Natural killer cell treated with Interleukin-12 subunit alpha and Interleukin-12 subunit beta and Interleukin-15 and Interleukin-18, amount 100 ng/mL, for 72 hours (primary cell): ENCODE measurements at places on chromosomes 3 and 15. TPM values are rescaled to one million over a fixed set of nuclear protein-coding genes. Genes with fewer than 3 reads are reported as not detected.

DNA sequence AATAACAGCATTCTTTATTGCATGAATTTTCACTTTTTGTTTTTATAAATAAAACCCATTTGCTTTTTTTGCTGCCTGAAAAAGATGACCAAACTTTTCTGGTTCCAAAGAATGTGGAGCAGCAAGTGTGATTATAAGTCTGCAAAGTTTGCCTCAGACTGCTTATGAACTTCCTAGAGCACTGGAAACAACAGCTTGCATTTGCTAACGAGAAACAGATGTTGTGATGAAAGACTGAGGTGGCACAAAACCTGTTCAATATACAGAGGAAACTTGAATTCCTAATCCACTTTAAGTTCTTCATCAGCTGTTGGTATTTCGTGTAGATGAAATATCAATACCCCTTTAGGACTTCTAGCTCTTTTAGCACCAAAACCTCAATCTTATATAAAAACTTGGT lies 9.3 kb downstream of the ZPLD1 start:
- no peak overlapping the region for H3K27ac ChIP-seq
- DNase-seq, result no peak
- H3K4me1 ChIP-seq, result no peaks in the 10 kb centered on the region

Gene PAQR5
- not detected for total RNA-seq

DNA sequence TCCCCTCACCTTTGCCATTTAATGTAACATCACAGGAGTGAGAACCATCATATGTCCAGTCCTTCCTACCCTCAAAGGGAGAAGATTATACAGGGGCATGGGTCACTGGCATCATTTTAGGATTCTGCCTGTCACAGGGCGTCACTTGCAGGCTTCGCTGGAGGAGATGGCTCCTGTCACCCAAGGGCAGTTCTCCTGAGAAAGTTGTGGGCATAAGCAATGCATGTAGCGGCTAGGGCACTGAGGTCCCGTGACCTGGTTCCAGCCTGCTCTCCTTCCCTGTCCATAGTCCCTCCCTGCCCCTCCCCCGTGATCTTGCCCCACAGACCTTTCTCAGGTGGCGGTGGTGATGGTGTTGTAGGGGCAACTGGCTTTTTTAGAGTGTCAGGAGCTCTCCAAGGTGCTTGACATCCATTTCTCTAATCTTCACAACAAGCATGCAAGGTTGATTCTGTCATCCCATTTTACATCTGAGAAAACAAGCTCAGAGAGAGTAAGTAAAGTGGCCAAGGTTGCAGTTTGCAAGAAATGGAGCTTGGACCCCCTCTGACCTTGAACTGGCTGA lies 241.5 kb upstream of the CTDSPL start:
- no peaks in the 10 kb centered on the region for H3K27me3 ChIP-seq
- H3K27ac ChIP-seq, result no peak overlapping the region
- no peaks in the 10 kb centered on the region for H3K4me1 ChIP-seq
- H3K4me3 ChIP-seq, result no peak overlapping the region

- H3K27ac ChIP-seq, result peak overlapping the region; percentile 69
- peaks cover 19% of the 10 kb centered on the region for H3K4me1 ChIP-seq
- H3K27me3 ChIP-seq, result no peaks in the 10 kb centered on the region
- H3K36me3 ChIP-seq, result no peaks in the 10 kb centered on the region
- DNase-seq, result no peak
- H3K4me3 ChIP-seq, result peak overlapping the region; percentile 90
Observed at GRCh38 chr3:44478606-44479094, 1.2 kb upstream of the ZNF445 start.

Gene RPS27L
- total RNA-seq, result 41.6 TPM

GRCh38 chr3:126316031-126316461 lies 41.2 kb downstream of the KLF15 start:
- H3K4me3 ChIP-seq, result no peak overlapping the region
- H3K27ac ChIP-seq, result no peak overlapping the region
- no peak for DNase-seq
- no peaks in the 10 kb centered on the region for H3K4me1 ChIP-seq

Gene C3orf18
- 6.2 TPM for total RNA-seq

Gene SLC24A5
- total RNA-seq, result not detected

GRCh38 chr3:5181469-5182141 lies 5.9 kb upstream of the EDEM1 start:
- no peaks in the 10 kb centered on the region for H3K27me3 ChIP-seq
- no peak for DNase-seq
- no peak overlapping the region for H3K27ac ChIP-seq

Gene PCOLCE2
- not detected for total RNA-seq

DNA sequence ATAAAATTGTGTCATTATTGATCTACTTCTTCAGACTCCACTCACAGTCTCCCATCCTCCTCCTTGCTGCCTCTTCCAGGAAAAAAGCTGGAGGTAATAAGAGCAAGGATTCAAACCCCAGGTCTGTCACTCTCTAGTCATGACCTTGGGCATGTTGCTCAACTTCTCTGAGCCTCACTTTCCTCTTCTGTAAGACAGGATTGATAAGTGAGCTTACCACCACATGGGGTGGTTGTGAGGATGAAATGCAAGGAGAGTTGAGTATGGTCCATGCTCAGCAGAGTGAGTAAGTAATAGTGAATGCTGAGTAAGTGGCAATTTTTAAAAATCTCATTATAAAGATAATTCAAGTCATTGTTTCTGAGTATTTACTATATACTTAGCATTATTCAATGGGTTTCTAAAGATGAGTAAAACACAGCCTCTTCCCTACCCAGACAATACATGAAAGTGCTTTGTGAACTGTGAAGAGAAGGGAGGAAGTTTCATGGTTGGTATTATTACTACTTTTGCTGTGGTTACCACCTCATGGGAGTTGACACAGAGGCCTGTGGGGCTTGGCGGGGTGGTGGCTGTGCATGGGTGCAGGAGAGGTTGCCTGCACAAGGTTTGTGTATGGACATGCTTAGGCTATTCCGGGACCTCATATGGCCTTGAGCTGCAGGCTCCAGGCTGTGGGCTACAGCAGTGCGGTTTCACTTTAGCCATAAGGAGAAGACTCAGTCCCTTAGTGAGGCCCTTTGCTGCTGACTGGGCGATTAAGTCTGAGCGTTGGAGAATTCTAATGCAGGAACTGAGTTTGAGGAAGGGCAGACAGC lies 30.0 kb downstream of the SLC6A11 start:
- no peak overlapping the region for H3K27ac ChIP-seq
- H3K4me1 ChIP-seq, result no peaks in the 10 kb centered on the region
- no peaks in the 10 kb centered on the region for H3K36me3 ChIP-seq
- peaks cover 6% of the 10 kb centered on the region for H3K27me3 ChIP-seq

Gene POTEB2
- total RNA-seq, result not detected

Gene THRB
- 0.22 TPM for total RNA-seq

DNA sequence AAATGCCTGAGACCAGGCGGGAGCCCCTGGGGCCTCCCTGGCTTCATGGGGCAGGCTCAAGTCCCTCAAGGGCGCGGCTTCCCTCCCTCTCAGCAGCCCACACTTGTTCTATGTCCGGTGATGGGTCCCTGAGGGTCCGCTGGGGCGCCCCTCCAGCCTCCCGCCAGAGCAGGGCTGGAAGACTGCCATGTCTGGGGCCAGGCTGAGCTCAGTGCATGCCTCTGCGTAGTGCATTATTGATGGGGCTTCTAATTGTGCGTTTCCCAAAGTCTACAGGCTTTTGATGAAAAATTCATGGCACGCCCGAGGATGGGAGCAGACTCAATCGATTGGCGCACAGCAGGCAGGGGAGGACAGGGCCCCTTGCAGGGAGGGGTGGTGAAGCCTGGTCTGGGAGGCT lies 51.3 kb downstream of the CYP11A1 start:
- peak overlapping the region; percentile 73 for H3K27ac ChIP-seq
- H3K4me1 ChIP-seq, result peaks cover 17% of the 10 kb centered on the region
- H3K4me3 ChIP-seq, result no peak overlapping the region
- no peak for DNase-seq
- H3K36me3 ChIP-seq, result no peaks in the 10 kb centered on the region
- H3K27me3 ChIP-seq, result no peaks in the 10 kb centered on the region
